ENCODE measurements at places on chromosomes 2 and 18.

- no peak for DNase-seq
These were observed 35.3 kb downstream of the SLC66A2 start for GRCh38 chr18:79916128-79916494.

- DNase-seq, result no peak
These were observed 11.1 kb downstream of the WDR43 start for GRCh38 chr2:28905533-28905932.

DNA sequence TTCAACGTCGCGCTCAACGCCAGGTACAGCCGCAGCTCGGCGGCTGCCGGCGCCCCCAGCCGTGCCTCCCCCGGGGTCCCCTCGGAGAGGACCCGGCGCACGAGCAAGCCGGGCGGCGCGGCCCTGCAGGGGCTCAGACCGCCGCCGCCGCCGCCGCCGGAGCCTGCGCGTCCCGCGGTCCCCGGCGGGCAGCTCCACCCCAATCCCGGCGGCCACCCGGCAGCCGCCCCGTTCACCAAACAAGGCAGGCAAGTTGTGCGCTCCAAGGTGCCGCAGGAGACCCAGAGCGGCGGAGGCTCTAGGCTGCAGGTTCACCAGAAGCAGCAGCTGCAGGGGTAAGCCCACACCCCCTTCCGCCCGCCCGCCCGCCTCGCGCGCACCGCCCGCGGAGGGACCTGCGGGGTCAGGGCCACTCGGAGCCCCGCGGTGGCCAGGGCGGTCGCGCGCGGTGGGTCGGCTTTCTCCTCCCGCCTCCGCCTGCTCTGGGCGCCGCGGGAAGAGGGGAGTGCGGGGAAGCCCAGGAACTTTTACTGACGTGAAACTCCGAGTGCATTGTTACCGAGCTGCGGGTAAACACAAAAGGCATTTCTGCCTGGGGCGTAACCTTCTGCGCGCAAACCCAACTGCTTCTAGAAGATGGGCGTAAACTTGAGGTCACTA, 861 bp downstream of the LTBP1 start:
- peak; percentile 5 for DNase-seq

DNA sequence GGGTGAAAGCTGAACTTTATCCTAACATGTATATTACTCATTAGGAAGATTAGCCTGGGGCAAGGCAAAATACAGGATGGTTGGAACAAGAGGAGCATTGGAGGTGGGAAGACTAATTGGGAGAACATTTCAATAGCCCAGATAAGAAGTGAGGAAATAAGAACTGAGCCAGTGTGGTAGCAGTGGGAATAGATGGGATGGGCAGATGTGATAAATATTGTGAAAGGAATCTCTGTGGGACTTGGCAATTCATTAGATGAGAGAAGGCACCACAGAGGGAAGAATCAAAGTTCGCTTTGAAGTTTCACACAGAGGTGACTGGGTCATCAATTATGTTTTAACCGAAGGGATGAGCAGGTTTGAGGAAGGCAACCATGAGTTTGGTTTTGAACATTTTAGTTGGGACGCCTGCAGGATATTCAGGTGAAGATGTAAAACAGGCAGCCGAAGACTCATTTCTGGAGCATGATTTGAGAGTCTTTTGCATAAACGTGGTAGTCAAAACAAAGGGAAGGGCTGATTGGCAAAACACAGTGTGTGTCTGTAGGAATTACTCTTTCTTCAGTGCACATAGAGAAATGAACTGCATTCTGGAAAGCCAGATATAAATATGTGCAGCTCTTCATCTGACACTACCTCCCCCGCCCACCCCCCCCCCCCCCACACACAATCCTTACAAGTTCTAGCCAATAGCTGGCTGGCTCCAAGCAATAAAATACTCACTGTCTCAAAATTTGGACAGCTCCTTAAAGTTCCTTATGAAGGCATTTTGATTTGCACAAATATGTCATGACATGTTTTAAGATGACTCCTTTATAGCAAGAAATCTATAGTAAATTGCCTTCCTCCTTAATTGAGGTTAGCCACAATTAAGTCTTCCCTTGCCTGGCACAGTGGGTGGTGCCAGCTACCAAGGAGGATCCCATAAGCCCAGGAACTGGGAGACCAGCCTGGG, 1.9 kb upstream of the SLC1A4 start:
- peak; percentile 10 for DNase-seq

- DNase-seq, result no peak
These were observed 318.7 kb downstream of the PDE11A start for GRCh38 chr2:177753682-177754491.

DNA sequence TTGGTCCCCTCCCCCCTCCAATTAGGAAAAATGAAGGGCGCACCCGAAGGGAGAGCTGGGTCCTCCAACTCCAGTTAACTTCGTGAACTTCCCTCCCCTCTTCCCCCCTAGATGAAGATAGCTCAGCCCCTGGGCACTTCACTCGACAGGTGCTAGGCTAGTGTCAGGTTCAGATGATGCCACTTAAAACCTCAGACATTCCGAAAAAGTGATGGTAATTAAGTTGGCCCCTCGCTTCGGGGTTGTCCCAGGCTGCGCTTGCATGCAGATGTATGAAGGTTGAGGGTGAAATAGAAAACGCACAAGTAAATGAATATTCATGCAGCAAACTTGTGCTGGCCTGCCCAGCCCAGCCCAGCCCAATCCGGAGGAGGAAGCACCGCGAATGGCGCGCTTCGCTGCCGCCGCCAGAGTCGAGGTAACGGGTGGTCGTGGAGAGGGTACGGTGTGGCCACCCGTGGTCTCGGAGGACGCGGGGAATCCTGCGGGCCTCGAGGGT, 3.0 kb upstream of the GBX2 start:
- DNase-seq, result peak; percentile 28

DNA sequence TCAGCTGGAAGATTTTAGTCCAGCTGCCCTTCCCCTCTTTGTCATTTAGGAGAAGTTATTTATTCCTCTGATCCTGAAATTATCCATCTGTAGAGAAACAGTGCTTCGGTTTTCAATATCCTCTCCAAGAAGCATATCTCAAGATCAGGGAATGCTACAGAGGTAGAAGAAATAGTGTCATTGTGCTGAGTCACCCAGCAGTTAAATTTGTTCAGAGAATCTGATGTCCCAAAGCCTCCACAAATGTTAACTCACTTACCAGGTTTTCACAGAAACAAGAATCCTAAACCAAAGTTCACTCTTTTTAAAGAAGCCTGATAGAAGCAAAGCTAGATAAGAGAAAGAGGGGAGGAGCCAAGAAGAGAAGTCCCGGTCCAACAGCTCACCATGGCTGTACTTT, 480.7 kb upstream of the GYPC start:
- DNase-seq, result no peak

- DNase-seq, result no peak
These were observed 139.8 kb upstream of the HS6ST1 start for GRCh38 chr2:128458505-128458904.

DNA sequence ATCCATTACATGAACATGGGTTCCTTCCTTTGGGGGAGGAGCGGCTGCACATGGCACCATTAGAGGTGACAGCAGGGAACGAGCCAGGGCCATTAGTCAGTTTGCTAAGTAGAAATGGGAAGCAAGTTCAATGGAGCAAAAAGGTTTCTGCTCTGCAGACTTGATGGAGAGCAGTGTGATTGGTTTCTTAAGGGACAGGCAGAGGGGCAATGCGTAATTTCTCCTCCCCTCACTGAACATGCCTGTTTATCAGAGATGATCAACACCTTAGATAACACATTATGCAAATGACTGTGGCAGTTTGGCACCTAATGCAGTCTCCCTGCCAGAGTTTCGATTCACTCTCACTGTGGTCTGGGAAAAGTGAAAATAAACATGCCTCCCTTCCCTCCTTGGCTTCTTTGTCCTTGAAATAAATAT, 414.5 kb downstream of the STK39 start:
- no peak for DNase-seq

- DNase-seq, result no peak
These were observed 71.5 kb upstream of the PSME4 start for GRCh38 chr2:54042341-54042740.

GRCh38 chr2:143440411-143441012, 311.3 kb downstream of the ARHGAP15 start:
- no peak for DNase-seq

DNA sequence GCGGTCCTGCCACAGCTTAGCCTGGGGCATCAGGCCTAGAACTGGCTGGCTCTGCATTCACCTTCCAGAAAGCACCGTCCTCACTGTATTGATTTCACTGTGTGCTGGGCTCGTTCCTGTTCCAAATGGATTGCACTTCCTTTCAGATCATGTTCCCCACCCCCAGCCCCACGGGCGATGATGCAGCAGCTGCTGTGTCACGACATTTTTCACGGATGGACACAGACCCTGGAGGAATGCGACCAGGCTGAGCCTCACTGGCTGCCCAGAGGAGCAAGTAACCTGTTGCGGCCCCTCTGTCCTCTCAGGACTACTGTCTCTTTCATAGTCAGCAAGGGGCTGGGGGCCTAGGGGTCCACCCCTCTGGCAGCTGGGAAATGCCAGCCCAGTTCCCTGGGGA, 50.3 kb downstream of the CAPN13 start:
- DNase-seq, result no peak

DNA sequence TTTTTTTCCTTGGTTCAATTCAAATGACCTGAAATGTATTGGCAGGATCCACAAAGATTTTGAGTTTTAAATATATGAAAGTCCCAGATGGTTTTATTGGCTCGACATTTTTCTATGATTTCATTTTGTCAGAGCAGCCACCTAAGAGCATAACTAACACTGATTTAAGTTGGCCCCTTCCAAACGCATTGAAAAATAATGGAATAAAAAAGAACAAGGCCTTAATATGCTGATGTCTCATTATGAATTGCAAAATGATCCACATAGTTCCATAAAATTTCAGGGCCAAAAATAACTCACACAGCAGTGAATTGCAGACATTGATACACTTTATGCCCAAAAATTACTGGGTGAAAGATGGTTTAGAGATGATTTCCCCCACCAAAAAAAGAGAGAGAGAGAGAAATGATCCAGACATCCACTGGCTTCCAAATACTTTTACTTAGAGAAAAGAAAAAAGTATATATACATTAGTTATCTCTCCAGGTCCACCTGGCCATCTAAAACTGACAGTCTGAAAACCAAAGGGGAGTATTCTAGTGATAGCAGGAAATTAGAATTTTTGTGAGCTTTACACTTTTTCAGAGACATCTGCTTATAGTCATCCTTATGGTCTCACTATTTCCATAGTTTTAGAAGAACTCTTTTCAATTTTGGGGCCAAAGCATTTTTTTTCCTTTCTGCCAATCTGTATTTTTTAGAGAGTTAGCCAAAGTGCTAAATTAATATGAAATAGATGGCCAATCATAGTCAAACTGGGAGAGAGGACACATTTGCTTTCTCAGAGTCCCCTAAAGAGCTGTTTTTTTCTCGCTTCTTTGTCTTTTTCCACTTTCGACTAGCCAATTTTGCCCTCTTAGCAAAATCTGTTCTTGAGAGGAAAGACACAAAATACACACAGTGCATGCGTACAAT, 213.5 kb upstream of the RND3 start:
- DNase-seq, result no peak

DNA sequence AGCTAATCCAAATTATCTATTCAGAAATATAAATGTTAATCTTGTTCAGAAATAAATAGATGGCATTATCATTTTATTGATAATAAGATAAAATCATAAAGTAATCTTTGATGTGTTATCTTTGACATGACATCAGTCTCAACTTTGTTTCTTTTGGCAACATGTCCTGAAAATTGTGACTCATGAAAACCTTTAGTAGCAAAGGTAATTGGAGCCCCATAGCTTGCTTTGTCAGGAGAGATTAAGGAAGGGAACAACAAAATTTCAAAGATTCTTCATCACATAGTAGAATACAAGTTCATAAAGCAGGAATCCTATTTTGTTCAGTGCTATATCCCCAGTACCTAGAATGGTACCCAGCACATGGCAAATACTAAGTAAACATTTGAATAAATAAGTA, 165.4 kb downstream of the KCNE4 start:
- no peak for DNase-seq

- no peak for DNase-seq
These were observed 80.7 kb downstream of the EPAS1 start for GRCh38 chr2:46377666-46378560.

DNA sequence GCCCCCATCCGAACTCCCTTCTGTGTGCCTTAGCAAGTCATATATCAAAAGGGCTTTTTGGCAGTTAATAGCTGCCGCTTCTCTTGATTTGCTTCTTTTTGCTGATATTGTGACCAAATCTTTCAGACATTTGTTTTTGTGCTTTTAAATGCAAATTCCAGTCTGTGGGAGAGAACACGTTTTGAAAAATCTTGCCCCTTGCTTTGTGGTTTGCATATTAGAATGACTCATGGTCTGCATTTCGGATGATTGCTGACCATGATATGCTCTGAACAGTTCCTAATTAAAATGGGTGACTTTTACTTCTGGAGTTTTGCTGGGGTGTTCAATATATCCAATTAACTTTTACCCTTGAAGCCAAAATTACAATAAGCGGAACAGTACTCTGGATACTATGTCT, 58.2 kb upstream of the ST6GAL2 start:
- no peak for DNase-seq

DNA sequence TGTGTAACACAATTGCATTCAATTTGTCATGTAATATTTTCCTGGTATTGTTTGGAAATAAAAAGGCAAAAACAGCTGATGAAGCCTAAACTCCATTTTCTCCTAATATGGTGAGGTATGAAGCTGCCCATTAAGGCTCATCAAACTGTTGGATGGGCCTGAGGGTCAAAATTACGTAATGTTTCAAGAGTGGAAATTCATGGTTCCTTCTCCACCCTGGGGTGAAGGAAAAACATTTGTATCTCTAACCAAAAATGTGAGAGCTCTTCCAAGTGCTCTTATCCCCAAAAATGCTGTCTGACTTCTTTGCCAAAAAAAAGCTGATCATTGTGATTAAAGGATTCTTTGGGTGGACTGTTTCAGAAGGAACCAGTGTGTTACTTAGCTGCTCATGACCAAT, 91.8 kb downstream of the ARHGAP28 start:
- no peak for DNase-seq

- DNase-seq, result peak; percentile 34
These were observed 58.5 kb upstream of the COPS8 start for GRCh38 chr2:237026981-237027711.

- no peak for DNase-seq
These were observed 3.1 kb upstream of the SPAG16 start for GRCh38 chr2:213281156-213281555.

DNA sequence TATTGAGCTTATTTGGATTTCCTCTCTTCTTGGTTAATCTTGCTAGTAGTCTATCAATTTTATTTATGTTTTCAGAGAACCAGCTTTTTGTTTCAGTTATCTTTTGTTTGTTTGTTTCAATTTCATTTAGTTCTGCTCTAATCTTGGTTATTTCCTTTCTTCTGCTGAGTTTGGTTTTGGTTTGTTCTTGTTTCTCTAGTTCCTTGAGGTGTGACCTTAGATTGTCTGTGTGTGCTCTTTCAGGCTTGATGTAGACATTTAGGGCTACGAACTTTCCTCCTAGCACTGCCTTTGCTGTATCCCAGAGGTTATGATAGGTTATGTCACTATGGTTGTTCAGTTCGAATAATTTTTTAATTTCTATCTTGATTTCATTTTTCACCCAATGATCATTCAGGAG, 141.6 kb downstream of the ZNF236 start:
- no peak for DNase-seq

- no peak for DNase-seq
These were observed 37.9 kb upstream of the RPL31 start for GRCh38 chr2:100964222-100964621.

GRCh38 chr2:148545390-148546256, 98.9 kb upstream of the EPC2 start:
- DNase-seq, result no peak

GRCh38 chr2:212223696-212224095, 314.9 kb downstream of the ERBB4 start:
- no peak for DNase-seq

- DNase-seq, result no peak
These were observed 26.5 kb upstream of the INO80C start for GRCh38 chr18:35524226-35524625.

- no peak for DNase-seq
These were observed 51.1 kb downstream of the MAP2 start for GRCh38 chr2:209474960-209475359.
